Calu3 (cell line): ENCODE measurements at places on chromosomes 5 and 9. TPM values are rescaled to one million over a fixed set of nuclear protein-coding genes. Genes with fewer than 3 reads are reported as not detected.

SVEP1 gene
- total RNA-seq, result 0.24 and 0.35 TPM in 2 replicates

UCK1 gene
- total RNA-seq, result 16.0 and 19.6 TPM in 2 replicates

TGFBI gene
- 41.4 and 95.2 TPM in 2 replicates for total RNA-seq

PAPPA gene
- total RNA-seq, result not detected in 2 replicates

PCDHGA1 gene
- 0.29 TPM in 1 of 2 replicates, not detected in the other for total RNA-seq

FABP6 gene
- total RNA-seq, result 1.0 and 1.6 TPM in 2 replicates

CSF2 gene
- total RNA-seq, result 0.80 TPM in 1 of 2 replicates, not detected in the other

ORM2 gene
- not detected in 2 replicates for total RNA-seq

C9orf50 gene
- not detected in 2 replicates for total RNA-seq

MARCOL gene
- total RNA-seq, result not detected in 2 replicates

LCN9 gene
- total RNA-seq, result not detected in 2 replicates

KCNT1 gene
- not detected in 2 replicates for total RNA-seq

GRCh38 chr5:68521776-68522175, 306.2 kb downstream of the PIK3R1 start:
- no peak overlapping the region for H3K27ac ChIP-seq
- no peaks in the 10 kb centered on the region for H3K36me3 ChIP-seq
- no peaks in the 10 kb centered on the region for H3K4me1 ChIP-seq
- DNase-seq, result no peak

DNA sequence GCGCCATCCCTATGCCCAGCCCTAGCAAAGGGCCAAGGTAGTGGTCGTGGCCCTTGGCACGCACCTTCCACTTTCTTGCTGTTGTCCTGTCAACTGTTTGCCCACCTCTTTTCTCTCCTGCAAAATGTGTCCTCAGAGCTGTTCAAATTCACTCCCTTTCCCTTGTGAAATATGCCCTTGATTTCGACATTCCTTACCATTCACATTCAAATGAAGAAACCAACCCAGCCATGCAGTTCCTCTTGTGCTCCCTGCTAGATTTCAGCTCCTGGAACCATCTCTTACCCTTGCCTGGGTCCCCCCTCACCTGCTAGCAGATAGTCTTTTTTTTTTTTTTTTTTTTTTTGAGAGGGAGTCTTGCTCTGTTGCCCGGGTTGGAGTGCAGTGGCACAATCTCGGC, 19.6 kb upstream of the HRH2 start:
- H3K4me1 ChIP-seq, result no peaks in the 10 kb centered on the region
- H3K27ac ChIP-seq, result no peak overlapping the region
- no peak overlapping the region for H3K4me3 ChIP-seq

GRCh38 chr5:102583276-102584124, 84.7 kb upstream of the SLCO6A1 start:
- H3K4me3 ChIP-seq, result no peak overlapping the region
- H3K36me3 ChIP-seq, result no peaks in the 10 kb centered on the region
- no peaks in the 10 kb centered on the region for H3K4me1 ChIP-seq
- no peak for DNase-seq

GRCh38 chr9:23635276-23635675, 190.8 kb downstream of the ELAVL2 start:
- peaks cover 7% of the 10 kb centered on the region for H3K4me1 ChIP-seq
- H3K27me3 ChIP-seq, result no peaks in the 10 kb centered on the region
- H3K36me3 ChIP-seq, result no peaks in the 10 kb centered on the region
- DNase-seq, result no peak
- no peak overlapping the region for H3K4me3 ChIP-seq

DNA sequence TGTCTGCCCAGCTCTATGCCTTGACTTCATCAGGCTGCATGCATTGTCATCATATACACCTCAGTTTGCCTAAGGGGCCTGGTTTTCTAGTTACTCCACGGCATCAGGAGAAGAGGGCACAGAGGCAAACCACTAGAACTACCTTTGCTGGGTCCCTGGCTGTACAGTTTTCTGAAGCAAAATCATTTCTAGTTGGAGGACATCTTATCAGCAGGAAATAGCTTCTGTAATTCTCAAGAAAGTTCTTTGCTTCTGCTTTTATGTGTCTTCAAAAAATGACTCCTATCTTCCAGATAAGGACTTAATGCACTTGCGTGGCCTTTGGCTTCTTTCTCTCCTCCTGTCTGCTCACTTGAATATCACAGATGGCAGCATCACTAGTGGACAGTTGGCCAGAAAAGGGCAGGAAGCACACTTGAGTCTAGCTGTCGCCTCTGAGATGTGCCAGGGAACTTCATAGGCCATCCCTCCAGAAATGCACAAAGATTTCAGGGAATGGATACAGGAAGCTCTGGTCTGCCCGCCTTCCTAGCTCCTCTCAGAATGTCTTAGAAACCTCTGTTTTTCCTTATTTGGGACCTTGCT, 22.4 kb upstream of the LTC4S start:
- H3K4me1 ChIP-seq, result no peaks in the 10 kb centered on the region
- H3K27me3 ChIP-seq, result no peaks in the 10 kb centered on the region
- peaks cover 66% of the 10 kb centered on the region for H3K36me3 ChIP-seq

GRCh38 chr5:61450493-61451279, 118.6 kb downstream of the ZSWIM6 start:
- H3K4me3 ChIP-seq, result peak overlapping the region; percentile 59
- H3K27me3 ChIP-seq, result no peaks in the 10 kb centered on the region
- H3K36me3 ChIP-seq, result no peaks in the 10 kb centered on the region
- peak overlapping the region; percentile 98 for H3K27ac ChIP-seq
- peaks cover 12% of the 10 kb centered on the region for H3K4me1 ChIP-seq

- H3K36me3 ChIP-seq, result no peaks in the 10 kb centered on the region
- no peak overlapping the region for H3K27ac ChIP-seq
- no peaks in the 10 kb centered on the region for H3K27me3 ChIP-seq
- no peak overlapping the region for H3K4me3 ChIP-seq
These were observed 20.4 kb upstream of the ARSI start for GRCh38 chr5:150323092-150323491.

GRCh38 chr9:19231126-19231903, 822 bp downstream of the DENND4C start:
- peak overlapping the region; percentile 76 for H3K27ac ChIP-seq
- DNase-seq, result peak; percentile 12
- H3K36me3 ChIP-seq, result no peaks in the 10 kb centered on the region
- H3K4me3 ChIP-seq, result no peak overlapping the region
- no peaks in the 10 kb centered on the region for H3K27me3 ChIP-seq
- H3K4me1 ChIP-seq, result peaks cover 8% of the 10 kb centered on the region

DNA sequence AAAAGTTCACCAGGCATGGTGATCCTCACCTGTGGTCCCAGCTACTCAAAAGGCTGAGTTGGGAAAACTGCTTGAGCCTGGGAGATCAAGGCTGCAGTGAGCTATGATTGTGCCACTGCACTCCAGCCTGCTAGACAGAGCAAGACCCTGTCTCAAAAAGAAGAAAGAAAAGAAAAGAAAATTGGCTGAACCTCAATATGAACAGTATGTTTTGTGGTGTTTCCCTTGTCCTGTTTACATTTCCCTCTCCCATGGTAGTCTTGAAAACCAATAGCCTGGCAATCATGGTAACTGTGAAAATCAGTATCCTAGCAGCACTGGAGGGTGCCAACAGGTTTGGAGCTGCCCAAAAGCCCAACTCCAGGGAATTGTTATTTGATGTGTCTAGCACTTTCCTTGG, 174.1 kb upstream of the NR4A3 start:
- H3K4me1 ChIP-seq, result no peaks in the 10 kb centered on the region
- no peak overlapping the region for H3K27ac ChIP-seq
- no peaks in the 10 kb centered on the region for H3K36me3 ChIP-seq

GRCh38 chr5:54001976-54002775, 308.2 kb downstream of the ARL15 start:
- DNase-seq, result no peak
- H3K27ac ChIP-seq, result no peak overlapping the region
- H3K27me3 ChIP-seq, result no peaks in the 10 kb centered on the region

GRCh38 chr5:6905883-6906282, 192.7 kb downstream of the TENT4A start:
- H3K27ac ChIP-seq, result no peak overlapping the region
- no peaks in the 10 kb centered on the region for H3K4me1 ChIP-seq
- H3K4me3 ChIP-seq, result no peak overlapping the region

DNA sequence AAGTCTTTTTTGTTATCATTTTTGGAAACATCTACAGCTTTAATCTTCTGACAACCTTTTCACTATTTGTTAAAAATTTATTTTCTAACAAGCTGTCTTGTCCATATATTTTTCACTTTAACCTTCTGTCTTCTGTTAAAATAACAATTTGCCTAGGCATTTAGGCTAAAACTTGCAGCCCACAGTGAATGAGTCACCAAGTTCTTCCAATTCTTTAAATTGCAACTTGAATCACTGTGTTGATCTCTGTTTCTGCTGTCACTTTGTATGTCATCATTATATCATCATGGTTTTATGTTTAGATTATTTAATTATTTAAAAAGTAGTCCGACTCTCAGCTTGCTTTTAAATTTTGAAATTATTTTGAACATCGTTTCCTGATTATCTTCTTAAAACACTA, 473.8 kb upstream of the PTPRD start:
- no peak overlapping the region for H3K27ac ChIP-seq
- H3K4me3 ChIP-seq, result no peak overlapping the region
- DNase-seq, result no peak
- no peaks in the 10 kb centered on the region for H3K4me1 ChIP-seq
- no peaks in the 10 kb centered on the region for H3K27me3 ChIP-seq
- no peaks in the 10 kb centered on the region for H3K36me3 ChIP-seq

DNA sequence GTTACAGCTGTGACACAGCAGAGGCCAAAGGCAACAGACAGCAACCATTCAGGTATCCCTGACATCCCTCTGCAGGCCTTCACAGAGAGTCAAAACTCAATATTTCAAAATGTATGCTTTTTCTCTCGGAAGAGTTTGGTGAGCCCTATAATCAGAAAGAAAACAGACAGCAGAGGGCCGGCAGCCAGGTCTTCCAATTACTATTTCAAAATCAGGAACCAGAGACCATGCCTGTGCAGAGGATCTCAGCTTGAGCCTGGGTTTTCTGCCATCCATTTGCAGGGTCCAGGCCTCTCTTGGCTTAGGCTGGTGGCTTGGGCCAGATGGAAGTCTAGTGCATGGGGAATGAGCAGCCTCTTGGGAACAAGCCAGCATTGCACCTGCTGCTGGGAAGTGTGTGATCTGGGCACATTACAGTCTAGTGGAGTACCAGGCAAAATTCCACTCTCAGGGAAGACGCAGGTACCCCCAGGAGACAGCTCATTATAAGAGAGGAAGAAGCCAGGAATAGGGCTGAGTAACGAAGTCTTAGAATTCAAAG, 231.3 kb downstream of the ENC1 start:
- no peaks in the 10 kb centered on the region for H3K27me3 ChIP-seq
- no peak for DNase-seq
- peaks cover 54% of the 10 kb centered on the region for H3K4me1 ChIP-seq
- H3K36me3 ChIP-seq, result peaks cover 9% of the 10 kb centered on the region
- no peak overlapping the region for H3K4me3 ChIP-seq

DNA sequence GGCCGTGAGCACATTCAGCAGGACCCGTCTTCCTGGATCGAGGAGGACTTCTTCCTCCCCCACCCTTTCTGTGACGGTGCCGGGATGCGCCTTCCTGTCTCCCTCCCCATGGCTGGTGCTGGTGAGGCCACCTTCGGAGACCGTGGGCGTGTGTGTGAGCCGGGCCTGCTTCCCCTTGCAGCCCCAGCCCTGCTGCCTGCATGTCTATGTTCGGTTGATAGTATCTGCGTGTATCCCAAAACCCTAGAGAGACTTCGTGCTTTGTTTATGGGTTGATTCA, 12.8 kb downstream of the CEP72 start:
- no peak overlapping the region for H3K27ac ChIP-seq
- H3K4me3 ChIP-seq, result no peak overlapping the region
- no peaks in the 10 kb centered on the region for H3K4me1 ChIP-seq
- H3K36me3 ChIP-seq, result peaks cover 16% of the 10 kb centered on the region

DNA sequence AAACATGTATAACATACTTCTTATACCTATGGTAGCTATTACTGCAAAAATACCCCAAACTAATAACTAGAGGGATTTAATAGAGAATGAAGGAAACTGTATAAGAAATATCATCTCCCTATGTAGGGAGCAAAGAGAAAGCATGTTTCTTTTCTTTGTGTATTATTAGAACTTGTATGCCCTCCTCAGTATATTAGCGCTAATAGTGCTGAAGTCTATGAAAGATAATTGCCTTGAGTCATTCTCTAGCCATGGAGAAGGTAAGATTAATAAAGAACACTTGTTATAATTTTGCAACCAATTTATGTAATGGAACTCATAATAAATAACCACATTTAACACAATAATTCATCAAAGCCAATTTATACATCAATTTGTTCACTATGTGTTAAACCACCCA, 329.2 kb downstream of the TMEM232 start:
- H3K27me3 ChIP-seq, result no peaks in the 10 kb centered on the region
- peaks cover 8% of the 10 kb centered on the region for H3K4me1 ChIP-seq
- H3K36me3 ChIP-seq, result no peaks in the 10 kb centered on the region
- no peak for DNase-seq
- H3K4me3 ChIP-seq, result no peak overlapping the region
- no peak overlapping the region for H3K27ac ChIP-seq

DNA sequence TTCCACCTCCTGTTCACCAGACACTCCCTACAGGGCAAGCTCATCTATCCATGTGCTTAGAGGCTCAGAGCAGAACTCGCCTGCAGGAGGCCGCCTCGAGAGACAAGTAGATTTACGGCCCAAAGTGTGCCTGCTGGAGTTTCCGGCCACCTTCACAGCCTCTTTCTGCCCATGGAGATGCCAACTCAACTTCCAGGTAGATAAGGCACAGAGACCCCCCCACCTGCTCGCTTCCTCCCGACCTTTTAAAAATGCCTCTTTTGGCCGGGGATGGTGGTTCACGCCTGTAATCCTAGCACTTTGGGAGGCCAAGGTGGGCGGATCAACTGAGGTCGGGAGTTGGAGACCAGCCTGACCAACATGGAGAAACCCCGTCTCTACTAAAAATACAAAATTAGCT, 46.6 kb downstream of the EXD3 start:
- H3K27me3 ChIP-seq, result no peaks in the 10 kb centered on the region
- no peaks in the 10 kb centered on the region for H3K4me1 ChIP-seq
- no peak overlapping the region for H3K4me3 ChIP-seq
- no peak for DNase-seq
- no peak overlapping the region for H3K27ac ChIP-seq
- peaks cover 6% of the 10 kb centered on the region for H3K36me3 ChIP-seq

DNA sequence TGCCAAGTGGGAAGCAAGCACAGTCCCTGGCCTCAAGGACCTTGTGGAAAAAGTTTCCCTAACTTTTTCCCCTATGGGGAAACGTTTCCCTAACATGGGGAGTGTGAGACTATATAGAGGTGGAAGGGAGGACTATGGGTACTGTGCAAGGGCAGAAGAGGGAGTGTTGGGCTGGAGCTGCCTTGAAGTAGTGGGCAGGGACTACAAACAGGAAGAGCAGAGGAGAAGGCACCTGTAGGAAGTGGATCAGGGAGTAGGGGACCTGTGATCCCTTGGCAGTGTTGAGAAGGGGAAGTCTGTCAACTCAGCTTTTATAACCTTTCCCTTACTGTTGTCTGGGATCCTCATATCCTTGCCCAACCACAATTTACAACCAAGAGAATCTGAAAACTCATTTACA, 1.4 kb downstream of the CMYA5 start:
- no peak overlapping the region for H3K4me3 ChIP-seq
- H3K4me1 ChIP-seq, result peaks cover 24% of the 10 kb centered on the region
- H3K36me3 ChIP-seq, result peaks cover 12% of the 10 kb centered on the region
- no peak for DNase-seq

GRCh38 chr9:83200531-83200930, 137.6 kb upstream of the RASEF start:
- H3K4me3 ChIP-seq, result no peak overlapping the region
- no peak overlapping the region for H3K27ac ChIP-seq
- DNase-seq, result no peak
- H3K27me3 ChIP-seq, result no peaks in the 10 kb centered on the region
- H3K4me1 ChIP-seq, result no peaks in the 10 kb centered on the region
- H3K36me3 ChIP-seq, result no peaks in the 10 kb centered on the region

GRCh38 chr5:66072031-66072430, 72.1 kb upstream of the SREK1 start:
- no peaks in the 10 kb centered on the region for H3K27me3 ChIP-seq
- peaks cover 30% of the 10 kb centered on the region for H3K36me3 ChIP-seq
- H3K4me1 ChIP-seq, result no peaks in the 10 kb centered on the region
- no peak for DNase-seq
